ENCODE measurements at places on chromosomes 3 and 15.

- no peak for DNase-seq
These were observed 39.5 kb upstream of the ZBTB20 start for GRCh38 chr3:115186351-115187148.

GRCh38 chr3:21792176-21792575 lies 41.2 kb upstream of the ZNF385D start:
- DNase-seq: no peak

DNA sequence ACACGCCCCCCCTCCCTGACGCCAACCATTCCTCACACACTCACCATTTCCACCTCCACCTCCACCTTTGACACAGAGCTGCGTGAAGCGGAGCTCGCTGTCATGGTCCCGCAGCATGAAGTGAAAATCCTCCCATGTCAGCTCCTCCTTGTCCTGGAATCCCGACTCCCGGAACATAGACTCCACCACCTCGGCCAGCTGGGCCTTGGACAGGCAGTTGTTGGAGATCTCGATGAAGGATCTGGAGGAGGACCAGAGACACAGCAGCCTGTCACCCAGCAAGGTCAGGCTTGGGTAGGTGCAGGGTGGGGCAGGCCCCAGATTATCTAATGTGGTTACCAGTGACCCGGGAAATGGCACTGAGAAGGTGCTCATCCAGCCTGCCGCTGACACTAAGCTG lies 12.2 kb downstream of the DUOX2 start:
- no peak for DNase-seq

DNA sequence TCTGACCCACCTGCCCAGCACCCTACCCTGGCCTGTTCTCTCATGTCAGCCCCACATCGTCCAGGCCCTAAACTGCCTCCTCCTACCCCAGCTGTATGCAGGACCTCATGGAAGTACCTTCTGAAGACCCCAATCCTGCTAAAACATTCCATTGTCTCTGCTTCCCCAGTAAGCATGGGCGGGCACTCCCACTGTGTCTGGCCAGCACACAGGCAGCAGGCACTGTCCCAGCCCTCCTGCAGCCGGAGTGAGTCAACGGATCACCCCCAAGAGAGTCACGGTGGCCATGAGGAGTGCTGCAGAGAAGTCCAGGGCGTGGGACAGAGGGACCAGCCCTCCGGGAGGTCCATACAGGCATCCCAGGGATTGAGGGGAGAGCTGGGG lies 36.4 kb upstream of the SLCO2A1 start:
- DNase-seq: no peak

DNA sequence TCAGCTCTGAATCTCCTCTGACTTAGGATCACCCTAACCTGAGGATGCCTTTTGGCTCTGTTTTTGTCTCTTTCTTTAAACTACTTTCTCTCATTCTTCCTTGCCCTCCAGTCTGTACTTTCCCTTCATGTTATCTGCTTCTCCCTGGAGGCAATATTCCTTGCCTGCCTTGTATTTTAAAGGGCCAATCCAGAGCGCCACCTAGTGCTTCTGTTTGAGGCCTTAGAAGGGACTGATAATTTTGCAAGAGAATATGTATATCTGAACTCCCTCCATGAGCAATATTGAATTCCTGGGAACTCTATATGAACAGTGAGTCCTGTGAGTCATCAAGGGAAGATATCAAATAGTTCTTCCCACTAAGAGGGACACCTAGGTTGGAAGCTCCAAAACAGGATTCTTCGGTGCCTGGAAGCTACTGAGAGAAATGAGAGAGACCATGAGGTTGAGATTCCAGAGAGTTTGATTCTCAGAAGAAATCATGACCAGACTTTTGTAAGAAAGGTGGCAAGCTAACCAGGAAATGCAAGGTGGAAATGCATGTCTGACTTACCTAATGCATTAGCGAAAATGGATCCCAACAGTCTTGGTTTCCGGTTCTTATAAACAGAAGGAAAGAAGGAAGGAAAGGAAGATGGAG lies 203.8 kb upstream of the CD96 start:
- peak; percentile 46 for DNase-seq

DNA sequence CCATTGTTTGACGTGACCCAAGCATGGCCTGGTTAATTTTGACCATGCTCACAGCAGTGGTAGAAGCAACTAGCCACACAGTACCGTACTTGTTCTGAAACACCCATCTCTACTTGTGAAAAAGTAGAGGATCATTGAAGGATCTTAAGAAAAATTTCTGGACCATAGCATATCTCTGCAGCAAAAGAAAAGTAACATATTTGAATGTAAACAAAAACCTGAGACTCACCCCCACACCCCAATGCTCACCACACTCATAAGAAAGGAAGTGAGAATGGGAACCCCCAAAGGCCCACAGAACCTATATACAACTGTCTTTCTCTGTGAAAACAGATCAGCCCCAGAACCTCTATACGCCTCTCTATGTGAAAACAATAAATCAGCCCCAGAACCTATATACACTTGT lies 33.8 kb upstream of the TFRC start:
- DNase-seq: no peak

GRCh38 chr15:67506775-67507747 lies 13.9 kb upstream of the C15orf61 start:
- no peak for DNase-seq

DNA sequence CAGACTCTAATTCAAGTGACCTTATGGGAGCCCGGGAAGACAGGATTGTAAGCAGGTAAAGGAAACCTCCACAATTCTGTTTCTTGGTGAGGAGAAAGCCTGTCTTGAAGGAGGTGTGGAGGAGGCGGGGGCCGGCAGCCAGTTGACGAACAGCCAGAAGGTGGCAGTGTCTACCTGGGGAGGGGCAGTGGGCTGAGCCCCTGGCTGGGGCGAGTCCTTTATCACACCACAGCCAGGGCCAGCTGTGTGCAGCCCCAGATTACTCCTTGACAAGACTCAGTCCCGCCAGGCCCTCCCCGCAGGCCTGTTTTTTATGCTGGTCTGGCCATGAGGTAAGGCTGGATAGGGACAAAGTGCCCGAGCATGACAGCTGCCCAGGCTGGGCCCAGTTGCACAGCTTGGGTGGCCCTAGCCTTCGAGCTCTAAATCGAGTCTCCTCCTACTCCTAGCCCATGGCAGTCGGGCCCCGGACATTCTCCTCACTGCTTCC lies 40.9 kb upstream of the IDH2 start:
- DNase-seq: peak; percentile 77

DNA sequence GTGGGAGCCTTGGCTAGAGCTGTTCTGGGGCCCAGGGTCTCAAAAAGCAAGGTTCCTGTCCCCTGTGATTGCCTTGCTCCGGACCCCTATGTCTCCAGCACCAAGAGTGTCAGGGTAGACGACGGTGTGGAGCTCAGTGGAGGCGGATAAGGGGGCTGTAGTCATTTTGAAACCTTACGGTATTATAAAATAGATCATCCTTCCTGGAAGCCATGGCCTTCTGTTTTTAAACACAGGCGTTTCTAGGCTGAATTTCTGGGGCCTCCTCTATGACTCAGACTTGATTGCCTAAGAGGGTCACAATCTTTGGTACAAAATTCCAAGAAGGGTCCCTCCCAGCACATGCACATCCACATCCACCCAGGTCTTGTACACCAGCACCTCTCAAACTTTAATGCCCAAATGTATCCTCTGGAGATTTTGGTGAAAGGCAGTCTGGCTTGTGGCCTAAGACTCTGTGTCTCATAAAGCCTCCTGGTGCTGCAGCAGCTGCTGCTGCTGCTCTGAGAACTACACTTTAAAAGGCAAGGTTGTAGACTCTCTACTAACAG lies 70.5 kb upstream of the XCR1 start:
- DNase-seq: no peak

- no peak for DNase-seq
These were observed 58.2 kb upstream of the NR2E3 start for GRCh38 chr15:71752128-71752527.

GRCh38 chr3:179286331-179286730 lies 35.4 kb upstream of the KCNMB3 start:
- DNase-seq: no peak

GRCh38 chr3:169842960-169843359 lies 26.8 kb downstream of the LRRC31 start:
- no peak for DNase-seq

- DNase-seq: peak; percentile 17
These were observed 159.4 kb downstream of the FBLN2 start for GRCh38 chr3:13708301-13708700.

DNA sequence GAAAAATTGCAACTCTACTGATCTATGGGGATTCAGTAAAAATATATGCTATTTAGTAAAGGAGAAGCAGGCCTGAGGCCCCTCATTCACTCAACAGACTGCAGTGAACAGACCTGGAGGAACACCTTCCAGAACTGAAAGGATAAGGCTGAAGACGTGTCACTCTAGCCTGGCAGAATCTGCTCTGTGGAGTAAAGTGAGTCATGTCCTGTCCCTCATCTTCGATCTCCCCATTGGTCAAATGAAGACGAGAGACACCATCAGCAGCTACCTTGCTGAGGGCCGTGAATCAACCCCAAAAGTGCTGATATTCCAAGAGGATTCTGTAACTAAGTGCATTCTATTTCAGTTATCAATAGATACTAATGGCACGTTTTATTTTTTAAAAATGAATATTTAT lies 359.7 kb downstream of the FGF12 start:
- no peak for DNase-seq

DNA sequence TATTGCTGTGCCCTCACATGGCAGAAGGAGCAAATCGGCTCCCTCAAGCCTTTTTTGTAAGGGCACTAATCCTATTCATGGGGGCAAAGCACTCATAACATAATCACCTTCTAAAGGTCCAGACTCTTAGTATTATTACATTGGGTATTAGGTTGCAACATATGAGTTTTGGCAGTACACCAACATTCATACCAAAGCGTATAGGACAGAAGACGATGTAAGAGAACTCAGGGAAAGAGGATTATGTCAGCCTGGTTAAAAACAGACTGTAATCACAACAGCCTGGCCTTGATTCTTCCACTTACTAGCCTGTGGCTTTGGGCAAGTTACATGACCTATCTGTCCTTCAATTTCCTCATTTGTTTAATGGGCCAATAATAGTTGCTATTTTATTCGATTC lies 828.5 kb upstream of the NECTIN3 start:
- no peak for DNase-seq

GRCh38 chr15:58260205-58260724 lies 122.1 kb downstream of the AQP9 start:
- DNase-seq: no peak

GRCh38 chr3:118823626-118824025 lies 211.0 kb downstream of the IGSF11 start:
- no peak for DNase-seq

DNA sequence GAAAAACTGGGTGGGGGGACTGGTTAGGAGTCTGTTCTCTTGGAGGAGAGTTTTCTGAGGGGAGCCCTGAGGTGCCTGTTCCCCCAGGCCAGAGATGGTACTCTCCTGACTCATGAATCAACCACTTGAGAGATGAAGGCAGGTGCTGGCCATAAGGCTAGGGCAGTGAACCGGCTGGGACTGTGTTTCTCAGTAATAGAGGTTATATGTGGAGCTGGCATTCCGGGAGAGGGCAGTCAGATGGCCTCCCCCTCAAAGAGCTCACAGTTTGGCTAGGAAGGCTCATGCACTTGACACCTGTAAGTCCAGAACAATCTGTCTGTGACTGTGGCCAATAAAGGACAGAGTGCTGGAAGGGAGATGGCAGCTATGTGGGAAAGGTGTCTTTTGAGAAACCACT lies 10.0 kb upstream of the SCN10A start:
- DNase-seq: no peak

GRCh38 chr3:149964291-149964690 lies 6.4 kb downstream of the PFN2 start:
- no peak for DNase-seq

GRCh38 chr15:27617013-27617412 lies 482.1 kb downstream of the OCA2 start:
- DNase-seq: no peak
